ENCODE measurements at places on chromosomes 3 and 15.

DNA sequence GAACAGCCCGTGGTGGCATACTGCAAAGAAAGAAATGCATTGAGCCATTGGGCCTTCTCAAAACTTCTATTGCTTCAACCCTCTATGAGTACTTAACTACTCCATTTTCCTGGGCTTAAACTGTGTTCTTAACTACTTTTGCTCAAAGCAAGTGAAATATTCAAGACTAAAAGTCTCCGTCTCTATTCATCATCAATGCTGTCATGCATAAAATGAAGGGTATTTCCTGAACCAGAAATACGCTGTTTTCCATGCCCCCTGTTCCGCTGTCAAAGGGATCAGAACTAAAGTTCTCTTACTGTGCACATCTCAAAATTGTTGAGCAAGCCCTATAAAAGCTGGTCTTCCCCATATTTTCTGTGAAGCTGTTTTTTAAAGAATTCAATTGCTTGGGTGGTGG lies 20.3 kb downstream of the SIAH2 start:
- DNase-seq = no peak

GRCh38 chr3:161104561-161105551 lies at the start of gene B3GALNT1:
Gene B3GALNT1, minus strand, starts transcription at chr3:161105349. Its CDS starts 18,595 bp downstream, at chr3:161086754.
- peak; percentile 76 for DNase-seq

- no peak for DNase-seq
Measured at GRCh38 chr3:33167716-33168336, 50.8 kb downstream of the SUSD5 start.

GRCh38 chr3:10322352-10322710 lies 1.4 kb upstream of the SEC13 start:
- peak; percentile 0 for DNase-seq

GRCh38 chr3:54784021-54784420 lies 143.8 kb downstream of the LRTM1 start:
- DNase-seq = no peak

DNA sequence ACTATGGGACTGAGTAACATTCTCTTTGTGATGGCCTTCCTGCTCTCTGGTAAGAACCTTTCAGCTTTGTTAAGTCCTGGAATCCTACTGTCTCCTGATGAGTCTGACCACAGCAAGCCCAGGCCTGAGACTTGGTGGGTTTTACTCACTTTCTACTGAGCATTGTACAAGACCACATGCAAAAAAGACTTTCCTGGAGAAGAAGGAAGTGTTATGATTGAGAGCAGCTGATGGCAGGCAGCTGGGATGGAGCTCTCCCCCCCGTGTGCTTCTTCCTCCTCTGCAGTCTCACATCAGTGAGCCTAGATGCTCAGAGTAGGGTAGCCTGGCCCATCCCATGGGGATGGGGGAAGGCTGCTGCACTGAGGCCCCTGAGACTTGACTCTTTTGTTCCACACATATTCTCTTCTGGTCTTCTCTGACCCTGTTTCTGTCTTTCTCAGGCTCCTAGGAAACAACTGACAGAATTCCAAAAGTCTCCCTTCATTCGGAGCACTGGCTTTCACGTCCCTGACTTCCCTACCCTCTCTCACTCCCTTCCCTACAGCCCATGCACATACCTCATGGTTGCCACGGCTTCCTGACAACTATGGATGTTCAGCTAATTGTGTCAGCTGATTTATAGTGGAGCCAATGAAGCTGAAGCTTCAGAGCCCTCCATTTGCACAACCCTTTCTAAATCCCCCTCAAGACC lies 36.6 kb downstream of the CD86 start:
- no peak for DNase-seq

- no peak for DNase-seq
Measured at GRCh38 chr3:141294848-141295247, 63.2 kb downstream of the PXYLP1 start.

GRCh38 chr3:90052425-90052950 lies 945.1 kb downstream of the EPHA3 start:
- DNase-seq = no peak

DNA sequence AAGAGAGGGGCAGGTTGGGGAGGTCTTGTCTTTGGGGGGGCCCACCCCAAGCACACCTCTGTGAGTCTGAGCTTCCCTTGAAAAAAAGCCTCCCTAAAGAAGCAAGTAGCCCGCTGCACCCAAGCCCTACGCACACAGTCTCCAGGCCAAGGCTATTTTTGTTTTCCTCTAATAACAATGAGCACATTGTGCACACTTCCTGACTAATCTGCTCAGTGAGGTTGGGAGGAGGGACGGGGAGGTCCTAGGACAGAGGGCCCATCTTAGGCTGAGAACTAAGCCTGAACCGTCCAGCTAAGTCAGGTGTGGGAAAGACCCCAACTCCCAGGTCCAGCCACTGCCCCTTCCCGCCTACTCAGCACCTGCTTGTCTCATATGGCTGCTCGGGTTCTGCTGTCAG lies 87.2 kb downstream of the HMG20A start:
- no peak for DNase-seq

DNA sequence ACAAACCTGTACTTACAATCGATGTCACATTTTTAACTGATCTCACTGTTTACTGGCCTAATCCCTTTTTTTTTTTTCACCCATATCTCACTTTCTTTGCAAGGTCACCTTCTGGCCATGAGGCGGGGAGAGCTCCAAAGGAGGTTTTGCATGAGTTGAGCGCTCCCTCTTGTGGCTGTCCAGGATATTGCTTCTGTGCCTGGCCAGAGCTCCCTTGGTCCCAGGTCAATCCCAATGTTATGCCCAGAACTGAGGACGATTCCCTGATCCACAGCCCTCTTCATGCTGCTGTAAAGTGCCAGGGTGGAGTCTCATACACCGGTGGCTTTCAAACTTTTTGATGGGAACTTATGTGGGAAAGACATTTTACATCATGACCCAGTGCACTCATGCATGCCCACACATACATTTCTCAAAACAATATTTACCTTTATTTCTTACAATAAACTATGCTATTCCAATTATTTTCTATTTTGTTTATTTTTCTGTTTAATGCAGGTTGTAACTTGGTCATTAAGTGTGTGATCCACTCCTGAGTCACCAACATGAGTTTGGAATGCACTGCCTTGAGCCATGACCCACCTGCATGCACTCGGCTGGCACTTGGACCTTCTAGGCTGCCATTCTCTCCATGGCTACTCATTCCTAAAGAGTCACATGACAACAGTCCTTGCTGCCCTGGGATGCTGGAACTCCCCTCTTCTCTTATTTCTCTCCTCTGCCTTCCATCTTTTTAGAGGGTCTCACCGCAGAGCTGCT lies 9.6 kb upstream of the SST start:
- DNase-seq = peak; percentile 85

- DNase-seq = no peak
Measured at GRCh38 chr15:39230908-39231285, 350.0 kb upstream of the THBS1 start.

DNA sequence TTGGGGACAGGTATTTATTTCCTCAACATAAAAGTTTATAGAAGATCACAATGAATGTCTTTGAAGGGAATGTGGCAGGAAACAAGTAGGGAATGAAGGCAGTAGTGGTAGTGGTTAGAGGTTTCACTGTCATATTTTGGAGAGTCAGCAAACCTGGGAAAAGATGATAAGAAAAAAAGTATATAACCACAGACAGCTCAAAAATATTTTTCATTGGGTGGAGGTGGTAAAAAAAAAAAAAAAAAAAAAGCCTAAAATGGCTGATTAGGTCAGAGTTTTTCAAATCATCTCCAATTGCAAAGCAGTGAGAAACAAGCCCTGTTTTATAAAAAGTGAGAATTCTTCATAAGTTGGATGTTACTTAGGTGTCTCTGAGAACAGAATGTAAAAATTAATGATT lies 400.0 kb downstream of the LSAMP start:
- DNase-seq = no peak

DNA sequence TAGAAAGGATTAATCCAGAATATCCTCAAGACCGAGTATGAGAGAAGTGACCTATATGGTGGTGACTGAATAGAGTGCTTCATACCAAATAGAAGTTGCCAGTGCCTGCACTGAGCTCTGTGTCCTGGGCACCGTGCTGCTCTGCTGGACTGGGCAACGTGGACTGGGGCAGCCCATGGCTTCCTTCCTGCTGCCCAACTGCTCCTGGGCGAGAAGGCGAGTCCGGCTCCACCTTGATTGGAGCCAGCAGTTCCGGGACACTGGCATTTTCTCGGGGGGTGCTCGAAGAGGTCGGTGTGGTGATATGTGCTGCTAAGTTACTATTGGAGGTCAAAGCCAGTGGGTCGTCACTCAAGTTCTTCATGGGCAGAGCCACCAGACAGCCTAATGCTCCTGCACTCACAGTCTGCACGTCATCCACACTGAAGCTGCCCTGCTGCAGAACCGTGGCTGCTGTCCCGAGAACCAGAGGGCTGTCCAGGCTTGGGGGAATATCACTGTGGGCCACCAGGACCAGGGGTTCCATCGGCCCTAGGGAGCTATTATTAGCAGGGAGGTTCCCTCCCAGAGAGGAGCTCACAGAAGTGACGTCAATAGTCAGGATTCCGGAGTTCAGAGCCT lies 14.1 kb downstream of the ZXDC start:
- DNase-seq = no peak

GRCh38 chr15:90497912-90498311 lies 31.8 kb upstream of the CRTC3 start:
- peak; percentile 27 for DNase-seq

DNA sequence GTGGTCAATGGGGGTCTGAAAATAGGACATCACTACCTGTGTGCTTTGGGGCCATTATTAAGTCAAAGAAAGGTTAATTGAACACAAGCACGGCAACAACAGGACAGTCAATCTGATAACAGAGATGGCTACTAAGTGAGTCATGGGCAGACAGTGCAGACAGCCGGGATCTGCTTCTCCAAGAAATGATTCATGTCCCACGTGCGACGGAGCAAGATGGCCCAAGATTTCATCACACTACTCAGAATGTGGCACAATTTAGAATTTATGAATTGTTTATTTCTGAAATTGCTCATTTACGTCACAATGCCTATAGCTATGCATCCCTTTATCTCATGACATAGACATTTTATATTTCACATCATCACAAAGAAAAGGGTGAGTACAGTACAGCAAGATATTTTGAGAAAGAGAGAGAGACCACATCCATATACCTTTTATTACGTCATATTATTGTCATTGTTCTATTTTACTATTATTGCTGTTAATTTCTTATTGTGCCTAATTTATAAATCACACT lies 770.6 kb upstream of the NR2F2 start:
- no peak for DNase-seq

DNA sequence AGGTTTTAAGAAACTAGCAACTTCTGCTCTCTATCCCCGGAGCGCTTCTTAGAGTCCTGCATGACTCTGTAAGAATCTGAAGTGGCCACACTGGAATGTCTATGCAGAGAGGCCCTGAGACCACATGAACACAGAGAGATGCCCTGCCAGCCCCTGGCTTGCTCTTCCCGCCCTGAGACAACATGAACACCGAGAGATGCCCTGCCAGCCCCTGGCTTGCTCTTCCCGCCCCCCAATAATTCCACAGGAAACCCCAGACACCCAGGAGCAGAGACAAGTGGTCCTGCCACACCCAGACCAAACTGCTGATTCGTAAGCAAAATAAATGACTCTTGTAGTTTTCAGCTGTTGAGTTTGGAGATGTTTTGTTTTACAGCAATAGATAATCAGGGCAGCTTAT lies 166.1 kb downstream of the OSBPL10 start:
- DNase-seq = no peak
